ENCODE measurements at places on chromosomes 1 and 21.

DNA sequence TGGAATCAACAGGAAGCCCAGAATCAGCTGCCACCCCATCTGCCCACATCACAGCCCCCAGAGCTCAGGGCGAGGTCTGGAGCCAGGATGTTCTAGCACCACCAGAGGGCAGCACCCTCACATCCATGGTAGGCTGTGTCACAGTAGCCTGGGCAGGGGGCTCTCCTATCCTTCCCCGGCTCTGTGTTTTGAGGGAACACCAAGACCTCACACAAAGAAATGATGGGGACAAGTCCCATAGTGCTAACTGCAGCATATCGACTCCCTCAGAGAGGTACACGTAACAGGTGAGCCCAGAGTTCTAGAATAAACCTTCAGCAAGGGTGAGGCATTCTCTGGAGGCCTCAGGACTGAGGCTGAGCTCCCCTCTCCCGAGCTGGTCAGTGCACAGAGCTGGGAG is 2.3 kb upstream of the KCNC4 start:
- peak; percentile 75 for DNase-seq

DNA sequence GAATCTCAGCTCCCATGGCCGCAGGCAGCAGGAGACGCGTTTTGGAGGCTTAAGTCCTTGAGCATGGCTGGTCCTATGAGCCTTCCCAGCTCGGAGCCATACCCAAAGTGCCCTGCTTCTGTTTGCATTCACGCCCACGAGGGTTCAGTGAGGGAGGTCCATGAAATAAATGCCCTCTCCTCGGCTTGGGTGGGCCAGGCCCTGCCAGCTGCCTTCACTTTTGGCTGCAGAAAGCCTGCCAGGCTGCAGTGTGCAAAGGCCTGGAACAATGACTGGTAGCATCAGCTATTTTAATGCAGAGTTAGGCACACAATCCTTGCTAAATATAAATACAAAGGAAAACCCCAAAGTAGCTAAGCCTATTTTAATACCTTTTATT is 49.4 kb downstream of the H3-3A start:
- DNase-seq = no peak

GRCh38 chr21:36780861-36781260 is 81.9 kb downstream of the SIM2 start:
- no peak for DNase-seq

GRCh38 chr21:41755934-41756773 is 10.7 kb downstream of the RIPK4 start:
- DNase-seq = no peak

- no peak for DNase-seq
Observed at GRCh38 chr1:216641669-216642460, 81.4 kb downstream of the ESRRG start.

- DNase-seq = no peak
Observed at GRCh38 chr1:151406176-151406575, 6.8 kb downstream of the PSMB4 start.

DNA sequence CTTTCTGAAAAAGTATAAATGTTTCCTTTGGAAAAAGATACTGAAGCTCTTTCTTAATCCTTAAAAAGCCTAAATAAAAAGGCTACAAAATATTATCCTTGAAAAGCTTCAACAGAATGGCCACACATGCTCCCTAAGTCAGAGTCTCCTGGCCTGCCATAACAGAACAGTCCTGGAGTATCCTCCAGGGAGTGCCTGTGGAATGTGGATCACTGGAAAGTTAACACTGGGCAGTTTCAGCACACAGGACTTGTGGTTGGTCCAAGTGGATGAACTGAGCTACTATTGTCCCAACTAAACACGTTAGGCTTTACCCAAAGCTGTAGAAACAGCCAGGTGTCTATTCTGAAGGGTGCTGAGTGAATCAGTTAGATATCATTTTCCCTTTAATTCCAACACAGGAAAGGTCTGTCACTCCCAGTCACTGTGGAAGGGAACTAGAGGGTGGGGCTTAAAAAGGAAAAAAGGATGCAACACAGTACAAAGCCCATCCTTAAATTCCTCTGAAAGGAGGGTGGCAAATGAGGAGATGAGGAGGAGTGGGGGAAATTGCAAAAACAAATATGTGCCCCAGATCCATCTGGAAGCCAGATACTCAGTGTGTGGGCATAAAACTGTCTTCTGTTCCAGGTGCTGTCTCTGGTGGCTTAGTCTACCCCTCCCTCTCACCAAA is 196.3 kb upstream of the SPAG17 start:
- DNase-seq = no peak

DNA sequence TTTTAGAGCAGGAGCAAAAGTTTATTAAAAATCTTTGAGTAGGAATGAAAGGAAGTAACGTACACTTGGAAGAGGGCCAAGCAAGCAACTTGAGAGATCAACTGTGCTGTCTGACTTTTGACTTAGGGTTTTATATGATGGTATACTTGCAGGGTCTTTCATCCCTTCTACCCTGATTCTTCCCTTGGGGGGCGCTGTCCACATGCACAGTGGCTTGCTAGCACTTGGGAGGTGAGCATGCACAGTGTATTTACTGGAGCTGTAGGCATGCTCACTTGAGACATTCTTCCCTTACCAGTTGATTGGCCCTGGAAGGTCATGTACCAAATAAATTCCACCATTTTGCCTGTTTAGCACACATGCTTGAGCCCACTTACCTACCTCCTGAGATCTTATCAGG is 1001.3 kb upstream of the ADGRL2 start:
- DNase-seq = no peak

DNA sequence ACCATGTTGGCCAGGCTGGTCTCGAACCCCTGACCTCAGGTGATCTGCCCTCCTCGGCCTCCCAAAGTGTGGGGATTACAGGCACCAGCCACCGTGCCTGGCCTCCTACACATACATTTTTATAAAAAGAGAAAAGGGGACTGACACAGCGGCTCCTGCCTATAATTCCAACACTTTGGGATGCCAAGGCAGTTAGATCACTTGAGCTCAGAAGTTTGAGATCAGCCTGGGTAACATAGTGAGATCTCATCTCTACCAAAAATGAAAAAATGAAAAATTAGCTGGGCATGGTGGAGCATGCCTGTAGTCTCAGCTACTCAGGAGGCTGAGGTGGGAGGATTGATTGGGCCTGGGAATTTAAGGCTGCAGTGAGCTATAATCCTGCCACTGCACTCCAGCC is 23.4 kb downstream of the ZNF281 start:
- DNase-seq = no peak

DNA sequence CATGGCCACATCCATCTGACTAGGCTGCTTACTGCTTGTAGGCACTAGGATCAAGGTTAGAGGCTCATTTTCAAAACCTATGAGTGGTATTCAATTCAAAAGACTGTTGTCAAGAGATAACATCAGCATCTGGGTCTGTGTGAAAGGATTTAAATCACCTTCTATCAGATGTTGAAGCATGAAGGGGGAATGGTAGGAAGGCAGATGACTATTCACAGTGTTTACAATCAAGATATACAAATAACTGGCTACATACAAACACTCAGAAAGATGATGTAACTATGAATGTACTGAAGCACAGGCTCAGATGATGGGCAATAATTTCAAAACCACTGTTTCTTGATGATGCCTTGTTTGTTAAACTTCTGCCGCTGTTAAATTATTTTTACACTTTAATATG is 249.2 kb downstream of the SLC45A1 start:
- no peak for DNase-seq

- DNase-seq = no peak
Observed at GRCh38 chr1:167594822-167595221, 35.2 kb upstream of the RCSD1 start.

DNA sequence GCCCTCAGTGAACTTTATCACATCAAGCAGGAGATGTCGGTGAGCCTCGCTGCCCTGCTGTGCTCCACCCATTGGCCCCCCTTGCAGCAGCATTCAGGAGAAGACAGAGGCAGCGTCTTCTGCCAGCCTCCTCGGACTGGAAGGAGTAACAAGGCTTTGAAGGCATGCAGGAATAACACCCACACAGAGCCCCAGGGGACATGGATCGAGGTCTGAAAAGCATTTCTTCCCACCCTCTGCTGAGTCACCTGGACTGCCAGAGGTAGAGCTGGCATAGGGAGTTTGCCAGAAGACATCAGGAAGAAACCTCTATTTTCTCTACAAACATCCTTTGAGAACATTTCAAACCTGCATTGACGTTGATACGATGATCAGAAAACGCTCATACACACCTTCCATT is 42.9 kb downstream of the COL18A1 start:
- DNase-seq = no peak

GRCh38 chr1:202569393-202570322 is 140.6 kb downstream of the SYT2 start:
- no peak for DNase-seq

DNA sequence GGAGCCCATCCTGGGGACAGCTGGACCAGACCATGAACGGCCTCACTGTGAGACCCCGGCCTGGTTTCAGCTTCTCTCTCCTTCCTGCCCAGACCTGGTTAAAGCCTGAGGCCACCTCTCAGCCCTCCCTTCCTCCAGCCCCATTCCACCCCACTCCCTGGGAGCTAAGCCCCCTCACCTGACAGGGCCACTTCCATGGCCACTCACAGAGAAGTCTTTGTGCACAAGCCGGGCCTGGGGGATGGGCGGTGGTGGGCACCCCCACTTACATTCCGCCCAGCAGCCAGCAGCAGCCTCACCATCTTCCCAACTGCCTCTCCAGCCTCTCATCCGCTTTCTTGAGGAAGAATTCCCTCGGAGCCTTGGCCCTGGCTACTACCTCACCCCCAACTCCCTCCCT is 40.4 kb downstream of the RHBG start:
- DNase-seq = no peak

GRCh38 chr1:160720356-160721085 is 8.9 kb upstream of the CD48 start:
- DNase-seq = no peak

DNA sequence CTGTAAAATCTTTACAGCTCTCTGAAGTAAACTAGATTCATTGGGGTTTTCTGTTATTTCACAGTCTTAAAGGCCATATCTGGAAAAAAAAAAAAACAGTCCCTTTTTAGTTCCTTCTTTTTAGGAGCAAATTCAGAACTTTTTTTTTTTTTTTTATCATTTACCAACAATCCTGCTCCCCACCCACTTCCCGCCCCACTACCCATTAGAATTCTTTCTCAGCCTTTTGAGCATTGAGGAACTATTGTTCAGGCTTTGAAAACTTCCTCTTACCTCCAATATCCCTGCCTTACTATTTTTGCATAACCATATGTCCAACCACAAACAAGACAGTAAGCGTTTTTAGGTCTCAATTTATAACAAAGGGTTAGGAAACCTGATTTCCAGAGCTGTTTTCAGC is 330.1 kb downstream of the PLPP3 start:
- no peak for DNase-seq

- DNase-seq = no peak
Observed at GRCh38 chr1:199102239-199102638, 463.4 kb downstream of the PTPRC start.

GRCh38 chr21:40053007-40053406 is 185.8 kb downstream of the PCP4 start:
- no peak for DNase-seq

DNA sequence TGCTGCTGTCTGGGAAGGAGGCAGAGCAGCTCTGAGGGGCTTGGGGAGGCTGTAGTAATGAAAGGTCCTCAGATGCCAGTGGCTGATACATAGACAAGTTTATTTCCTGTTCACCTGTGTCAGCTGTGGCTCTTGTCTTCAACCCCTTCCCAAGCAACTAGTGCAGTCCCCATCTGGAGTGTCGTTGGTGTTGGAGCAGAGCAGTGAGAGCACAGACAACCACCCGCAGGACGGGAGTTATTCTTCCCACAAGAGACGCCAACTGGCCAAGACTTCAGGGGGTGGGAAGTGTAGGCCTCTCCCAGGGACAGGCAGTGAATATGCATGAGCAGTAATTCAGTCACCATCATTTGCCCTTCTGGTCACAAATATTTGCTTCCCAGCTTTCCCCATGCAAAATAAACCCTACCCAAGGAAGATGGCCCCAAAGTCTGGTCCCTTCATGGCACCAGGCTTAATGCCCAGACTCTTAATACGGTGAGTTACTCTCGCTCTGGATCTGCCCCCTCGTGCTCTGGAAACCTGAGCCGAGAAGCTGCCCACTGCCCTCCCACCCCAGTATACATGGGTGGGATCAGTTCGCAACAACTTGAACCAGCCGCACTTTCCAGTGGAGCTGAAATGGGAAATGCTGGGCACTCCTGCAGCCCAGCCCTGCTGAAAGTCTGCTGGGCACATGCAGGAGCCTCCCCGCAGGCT is 153.5 kb upstream of the COL6A1 start:
- DNase-seq = no peak

- no peak for DNase-seq
Observed at GRCh38 chr1:180248731-180249681, 18.9 kb downstream of the LHX4 start.

Measured in stimulated activated CD4-positive, alpha-beta T cell treated with anti-CD3 and anti-CD28 coated beads, Interleukin-4, amount 100 ng/mL, for 48 hours (primary cell).